ENCODE measurements at places on chromosomes 4 and X.

- no peak for DNase-seq
Observed at GRCh38 chr4:47222276-47222675, 190.9 kb downstream of the GABRB1 start.

DNA sequence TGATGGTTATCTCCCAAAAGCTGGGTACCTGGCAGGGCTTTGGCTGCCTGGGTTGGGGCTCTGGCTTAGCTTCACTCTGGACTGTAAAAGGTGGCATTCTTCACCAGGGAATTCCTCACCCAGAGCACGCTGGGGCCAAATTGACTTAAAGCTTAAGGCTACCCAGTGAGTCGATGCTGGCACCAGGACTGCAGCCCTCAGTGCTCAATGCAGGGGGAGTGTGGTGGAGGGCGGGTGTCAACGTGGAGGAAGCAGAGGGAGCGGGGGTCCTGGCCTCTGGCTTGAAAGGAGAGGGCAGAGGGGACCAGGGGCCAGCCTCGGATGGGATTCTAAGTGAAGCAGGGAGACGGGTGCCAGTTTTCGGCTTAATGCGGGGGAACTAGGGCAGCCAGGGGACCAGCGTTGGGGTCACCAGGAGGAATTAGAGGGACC, 446 bp upstream of the FAM50A start:
- no peak for DNase-seq

- no peak for DNase-seq
Observed at GRCh38 chrX:93461060-93461459, 212.3 kb downstream of the NAP1L3 start.

GRCh38 chrX:39975101-39975925, 122.4 kb downstream of the BCOR start:
- no peak for DNase-seq

DNA sequence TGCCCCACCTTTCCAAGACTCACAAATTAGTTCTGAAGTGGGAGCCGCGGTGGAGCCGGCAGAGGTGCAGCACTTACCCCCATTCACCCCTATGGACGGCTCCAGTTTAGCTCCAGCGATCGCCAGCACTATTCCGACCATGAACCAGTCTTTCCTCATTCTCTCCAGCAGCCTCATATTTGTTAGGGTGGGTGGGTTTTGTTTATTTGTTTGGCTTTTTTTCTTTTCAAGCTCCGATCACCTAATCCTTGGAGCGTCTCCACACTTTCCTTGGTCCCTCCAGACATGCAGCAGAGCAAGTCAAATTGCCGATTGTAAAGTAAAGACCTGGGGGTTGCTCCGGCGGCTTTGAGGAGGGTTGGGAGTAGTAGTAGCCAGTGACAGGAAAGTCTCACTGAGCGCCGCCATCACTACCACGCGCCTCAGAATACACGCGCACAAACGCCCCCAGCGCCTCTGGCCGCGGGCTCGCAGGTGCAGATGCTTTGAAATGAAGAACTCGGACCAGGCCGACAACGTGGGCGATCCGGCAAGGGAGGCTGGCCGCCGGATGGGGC, at the start of gene SLC10A7:
TSS of gene SLC10A7 (minus strand) at position 400 of the 557 bp plus-strand sequence. CDS start at position 177, 223 bp downstream.
- peak; percentile 26 for DNase-seq

DNA sequence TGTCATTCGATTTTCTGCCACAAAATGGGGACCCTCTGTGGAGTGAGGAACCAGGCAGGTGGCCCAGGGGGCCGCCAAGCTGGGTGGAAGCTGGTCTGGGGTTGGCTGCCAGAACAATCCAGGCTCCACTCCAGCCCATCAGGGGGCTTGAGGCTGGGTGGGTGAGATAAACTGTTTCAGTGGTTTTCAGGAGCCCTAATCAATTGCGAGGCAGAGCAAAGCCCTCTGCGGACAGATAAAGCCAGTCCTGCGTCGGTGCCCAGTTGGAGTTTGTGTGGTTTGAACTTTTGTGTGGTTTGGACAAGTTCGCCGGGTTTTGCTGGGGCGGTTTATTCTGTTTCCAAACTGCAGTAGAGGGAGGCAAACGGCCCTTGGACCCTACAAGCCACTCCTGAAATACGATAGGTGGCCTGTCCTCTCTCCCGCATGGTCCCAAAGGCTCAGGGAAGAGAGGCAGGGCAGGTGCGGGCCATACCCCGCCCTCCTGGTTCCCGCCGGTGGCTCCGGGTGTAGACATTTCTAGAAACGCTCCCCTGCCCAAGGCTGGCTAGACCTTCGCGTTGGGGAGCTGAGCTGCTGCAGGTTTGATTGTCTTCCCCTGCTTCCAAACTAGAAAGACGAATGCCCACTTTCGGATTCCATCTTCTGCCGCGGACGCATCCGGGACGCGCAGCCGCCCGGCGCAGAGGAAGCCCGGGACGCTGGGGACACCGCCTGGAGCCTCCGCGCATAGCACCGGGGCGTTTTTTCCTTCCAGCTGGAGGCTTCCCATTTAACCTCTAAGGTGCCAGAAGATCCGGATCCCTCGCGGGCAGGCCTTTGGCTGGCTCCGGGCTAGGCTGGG, 169.0 kb upstream of the BCOR start:
- DNase-seq, result peak; percentile 17

GRCh38 chr4:182555997-182556418, 312.8 kb downstream of the TENM3 start:
- DNase-seq, result no peak

DNA sequence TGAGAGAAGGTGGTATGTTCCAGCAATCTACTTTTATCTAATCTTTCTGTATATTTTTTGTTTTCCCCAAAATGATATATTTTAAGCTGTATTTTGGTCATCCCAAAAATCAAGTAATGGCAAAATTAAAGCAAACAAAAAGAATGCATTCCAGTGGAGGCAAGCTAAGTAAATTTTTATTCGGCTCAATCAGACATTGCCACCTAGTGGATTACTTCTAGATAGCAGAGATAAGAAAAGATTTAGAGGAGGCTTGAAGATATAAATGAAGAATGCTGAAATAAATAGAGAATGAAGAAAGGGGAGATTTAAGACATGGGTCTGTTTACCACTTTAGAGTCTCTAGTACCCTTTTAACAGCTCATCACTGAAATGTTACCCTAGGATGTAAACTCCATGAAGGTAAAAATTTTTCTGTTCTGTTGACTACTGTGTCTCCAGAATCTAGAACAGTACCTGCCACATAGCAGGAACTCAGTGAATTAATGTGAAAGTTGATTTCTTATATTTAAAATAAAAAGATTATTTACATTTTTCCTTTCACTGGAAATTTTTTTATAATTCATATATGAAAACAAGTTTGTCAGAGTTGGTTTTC, 110.9 kb upstream of the ANK2 start:
- DNase-seq, result no peak

DNA sequence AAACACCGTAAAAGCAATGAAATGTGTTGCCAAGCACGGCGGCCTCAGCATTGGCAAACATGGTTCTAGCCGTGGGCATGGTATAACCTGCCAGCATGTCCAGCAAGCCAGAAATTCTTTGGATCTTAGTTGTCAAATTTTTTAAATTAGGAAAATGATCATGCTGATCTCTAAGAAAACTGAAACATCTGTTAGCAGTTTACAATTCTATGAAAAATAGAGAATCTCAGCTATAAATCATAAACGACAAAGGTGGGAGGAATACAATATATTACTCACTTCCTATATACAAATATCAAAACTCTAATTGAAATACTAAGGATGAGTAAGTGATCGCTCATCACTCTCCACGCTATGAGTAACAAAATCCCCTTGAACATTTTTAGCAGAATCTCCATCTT, 130.3 kb downstream of the ADGRA3 start:
- no peak for DNase-seq

DNA sequence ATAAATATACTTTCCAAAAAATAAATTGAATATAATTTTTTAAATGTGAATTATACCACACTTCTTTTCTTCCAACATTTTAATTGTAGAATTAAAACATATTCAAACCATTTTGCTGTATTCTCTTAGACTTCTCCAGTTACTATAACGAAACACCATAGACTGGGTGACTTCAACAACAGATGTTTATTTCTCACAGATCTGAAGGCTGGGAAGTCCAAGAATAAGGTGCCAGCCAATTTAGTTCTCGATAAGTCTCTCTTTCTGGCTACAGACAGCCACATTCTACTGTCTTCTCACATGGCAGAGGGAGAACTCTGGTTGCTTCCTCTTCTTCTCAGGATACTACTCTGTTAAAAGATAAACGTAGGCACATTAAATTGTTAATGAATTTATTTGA, 155.8 kb upstream of the UGT8 start:
- no peak for DNase-seq

DNA sequence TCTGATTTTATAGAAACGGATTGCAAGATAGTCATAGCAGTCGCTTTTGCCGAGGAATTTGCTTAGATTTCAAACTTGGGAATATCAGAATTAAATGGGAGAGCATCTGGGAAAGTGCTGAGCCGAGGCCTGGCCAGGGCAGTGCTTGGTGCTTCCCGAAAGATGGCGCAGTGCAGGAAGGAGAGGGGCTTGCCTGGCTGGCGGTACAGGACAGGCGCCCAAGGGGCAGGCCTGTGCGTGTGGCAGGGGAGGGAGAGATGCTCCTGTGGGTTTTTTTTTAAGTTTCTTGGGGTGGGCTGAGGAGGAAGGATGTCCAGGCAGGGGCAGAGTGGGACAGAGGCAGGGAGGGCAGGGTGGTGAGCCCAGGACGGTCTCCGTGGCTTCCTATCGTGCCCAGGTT, 241.1 kb downstream of the AFAP1 start:
- no peak for DNase-seq

DNA sequence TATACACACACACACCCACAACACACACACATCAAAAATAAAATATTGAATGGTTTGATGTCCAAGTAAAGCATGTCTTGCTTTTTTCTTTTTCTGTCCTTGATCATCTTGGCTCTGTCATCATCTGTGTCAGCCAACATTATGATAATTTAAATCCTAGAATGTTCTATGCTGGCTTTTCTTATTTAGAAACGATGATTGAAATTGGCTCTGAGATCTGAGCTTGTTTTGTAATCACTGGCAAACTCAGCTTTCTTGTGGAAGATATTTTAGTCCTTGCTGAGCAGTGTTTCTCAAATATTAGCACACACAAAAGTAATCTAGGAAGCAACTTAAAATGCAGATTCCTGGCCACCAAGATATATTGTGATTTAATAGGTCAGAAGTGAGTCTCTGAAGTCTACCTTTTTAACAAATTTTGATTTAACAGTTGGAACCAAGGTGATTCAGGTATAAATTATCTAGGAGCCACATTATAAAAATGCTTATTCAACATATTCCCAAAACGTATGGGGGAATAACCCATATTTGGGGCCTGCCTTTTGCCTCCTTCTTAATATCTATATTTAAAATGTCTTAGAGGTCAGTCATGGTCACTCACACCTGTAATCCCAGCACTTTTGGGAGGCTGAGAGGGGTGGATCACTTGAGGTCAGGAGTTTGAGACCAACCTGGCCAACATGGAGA, 24.0 kb upstream of the DSPP start:
- no peak for DNase-seq

GRCh38 chrX:42093756-42094155, 170.4 kb upstream of the CASK start:
- no peak for DNase-seq
